ENCODE measurements at places on chromosomes 5 and 9. TPM values are rescaled to one million over a fixed set of nuclear protein-coding genes. Genes with fewer than 3 reads are reported as not detected.

Gene CCDC183
- total RNA-seq = 3.3 TPM

Gene LHX2
- not detected for total RNA-seq

Gene NSG2
- 2.9 TPM for total RNA-seq

Gene MARCOL
- not detected for total RNA-seq
